GM13976 (cell line): ENCODE measurements at places on chromosomes 5 and 9.

DNA sequence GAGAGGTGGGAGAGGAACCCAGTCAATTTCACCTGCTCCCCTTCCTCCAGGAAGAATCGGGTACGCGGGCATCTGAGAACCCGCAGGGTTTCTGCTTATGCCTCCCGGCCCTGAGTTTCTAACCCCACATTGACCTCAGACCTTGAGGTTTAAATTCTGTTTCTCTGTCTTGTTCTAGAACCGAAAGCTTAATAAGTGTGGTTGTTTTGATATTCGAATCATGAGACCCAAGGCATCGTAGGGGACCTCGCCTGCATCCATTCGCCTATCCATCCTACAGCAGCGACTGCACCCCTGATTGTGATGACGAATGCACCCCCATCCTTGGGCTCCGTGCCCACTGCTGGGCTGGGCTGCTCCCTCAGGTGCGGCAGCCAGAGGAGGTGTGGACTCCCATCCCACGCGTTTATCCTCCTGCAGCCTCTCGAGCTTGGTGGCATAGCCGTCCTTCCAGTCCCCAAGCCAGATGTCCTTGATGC, 80.8 kb upstream of the IER5L start:
- no peak for DNase-seq

GRCh38 chr5:2387634-2388325, 363.7 kb downstream of the IRX2 start:
- DNase-seq: no peak

DNA sequence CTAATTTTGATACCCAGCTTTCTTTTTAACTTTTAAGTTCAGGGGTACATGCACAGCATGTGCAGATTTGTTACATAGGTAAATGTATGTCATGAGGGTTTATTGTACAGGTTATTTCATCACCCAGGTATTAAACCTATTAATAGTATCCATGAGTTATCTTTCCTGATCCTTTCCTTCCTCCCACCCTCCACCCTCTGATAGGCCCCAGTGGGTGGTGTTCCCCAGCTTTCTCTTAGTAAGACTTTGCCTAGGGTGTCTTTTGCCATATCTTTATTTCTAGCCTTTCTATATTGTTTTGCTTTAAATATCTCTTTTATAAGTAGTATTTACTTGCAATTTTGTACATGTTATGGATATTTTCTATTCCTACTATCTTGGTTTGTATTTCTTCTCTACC, 243.7 kb downstream of the SGCD start:
- DNase-seq: no peak

GRCh38 chr5:73770172-73771025, 144.4 kb downstream of the ARHGEF28 start:
- no peak for DNase-seq

GRCh38 chr5:124941051-124942049, 194.9 kb upstream of the ZNF608 start:
- no peak for DNase-seq

- peak; percentile 33 for DNase-seq
These were observed 60.2 kb downstream of the MELK start for GRCh38 chr9:36632892-36633291.

DNA sequence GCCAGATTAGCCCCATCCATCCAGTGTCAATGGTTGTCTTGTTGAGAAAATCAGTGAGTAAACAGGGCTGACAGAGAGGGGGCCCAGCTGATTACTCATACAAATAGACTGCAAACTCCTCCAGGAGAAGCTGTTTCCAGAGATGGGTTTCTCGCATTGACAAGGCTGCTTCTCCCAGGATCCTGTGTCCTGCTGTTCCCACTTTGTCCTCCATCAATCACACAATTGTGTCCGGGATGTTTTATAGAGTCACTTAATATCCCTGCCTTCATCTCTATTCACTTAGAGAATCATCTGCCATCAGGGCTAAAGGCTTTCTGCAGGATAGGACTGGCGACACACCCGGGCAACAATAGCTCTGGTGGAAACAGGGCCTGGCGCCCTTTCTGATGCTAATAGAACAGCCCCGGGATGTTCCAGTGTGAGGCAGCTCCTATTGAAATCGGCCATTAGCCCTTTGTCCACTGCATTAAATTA, 71.7 kb upstream of the TBCA start:
- DNase-seq: no peak

DNA sequence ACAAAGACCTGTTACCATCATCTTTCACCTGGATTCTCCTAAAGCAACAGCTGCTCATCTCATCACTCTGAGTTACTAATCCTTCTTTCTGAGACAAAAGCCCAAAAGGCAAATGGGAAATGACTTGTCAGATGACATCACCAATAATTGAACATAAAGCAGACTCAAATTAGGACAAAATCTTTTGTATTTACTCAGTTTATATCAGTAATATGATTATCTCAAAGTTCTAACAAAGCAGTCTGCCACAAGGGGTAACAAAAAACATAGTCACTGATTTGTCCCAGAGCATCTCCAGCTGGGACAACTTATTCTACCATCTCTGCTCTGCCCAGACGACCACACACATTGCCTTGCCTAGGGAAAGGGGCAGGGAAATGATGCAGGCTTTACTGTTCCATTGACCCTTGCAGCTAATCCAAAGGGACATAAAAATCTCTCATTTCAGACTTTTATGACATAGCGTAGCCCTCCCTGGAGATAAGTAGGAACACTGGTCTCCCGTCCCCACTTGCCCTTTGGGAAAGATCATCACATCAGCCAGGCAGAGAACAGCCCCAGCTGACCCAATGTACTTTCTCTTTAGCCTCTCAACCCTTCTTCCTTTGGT, 249.5 kb upstream of the PTGER4 start:
- no peak for DNase-seq

DNA sequence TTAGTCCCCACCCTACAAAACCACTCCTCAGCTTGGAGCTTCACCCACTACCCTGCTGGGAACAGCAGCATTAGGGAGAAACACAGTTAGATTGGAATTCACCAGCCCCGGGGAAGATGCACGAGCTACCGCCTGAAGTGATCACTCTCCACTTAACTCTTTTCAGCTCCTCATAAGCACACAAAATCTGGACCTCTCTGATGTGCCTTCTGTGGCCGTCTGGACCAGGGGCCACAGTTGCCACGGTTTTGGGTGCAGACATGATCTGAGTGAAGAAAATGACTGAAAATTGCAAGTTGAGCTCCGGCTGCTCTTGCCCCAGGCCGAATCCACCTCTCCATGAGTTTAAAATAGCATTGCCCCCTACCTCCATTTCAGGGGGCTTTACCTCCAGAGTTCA, 95.2 kb downstream of the TENT4A start:
- DNase-seq: no peak

DNA sequence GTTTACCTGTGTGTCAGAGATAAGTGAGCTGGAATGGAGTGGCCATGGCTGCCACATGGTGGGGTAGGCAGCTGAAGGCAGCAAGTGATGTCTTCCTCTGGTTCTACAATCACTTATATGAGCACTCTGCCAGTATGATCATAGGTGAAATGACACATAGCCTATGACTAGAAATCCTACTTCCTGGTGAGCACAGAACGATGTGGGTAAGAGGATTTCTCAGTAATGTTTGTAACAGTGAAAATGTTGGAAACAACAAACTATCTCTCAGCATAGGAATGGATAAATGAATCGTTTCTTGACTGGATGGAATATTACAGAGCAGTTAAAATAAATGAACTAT, 187.0 kb upstream of the S1PR3 start:
- no peak for DNase-seq

- DNase-seq: peak; percentile 12
These were observed 5.5 kb upstream of the STOML2 start for GRCh38 chr9:35108461-35108860.
